ENCODE measurements at places on chromosomes 4 and X.
A peak's percentile ranks its signal among the peaks of the same experiment; 100 is the strongest.

DNA sequence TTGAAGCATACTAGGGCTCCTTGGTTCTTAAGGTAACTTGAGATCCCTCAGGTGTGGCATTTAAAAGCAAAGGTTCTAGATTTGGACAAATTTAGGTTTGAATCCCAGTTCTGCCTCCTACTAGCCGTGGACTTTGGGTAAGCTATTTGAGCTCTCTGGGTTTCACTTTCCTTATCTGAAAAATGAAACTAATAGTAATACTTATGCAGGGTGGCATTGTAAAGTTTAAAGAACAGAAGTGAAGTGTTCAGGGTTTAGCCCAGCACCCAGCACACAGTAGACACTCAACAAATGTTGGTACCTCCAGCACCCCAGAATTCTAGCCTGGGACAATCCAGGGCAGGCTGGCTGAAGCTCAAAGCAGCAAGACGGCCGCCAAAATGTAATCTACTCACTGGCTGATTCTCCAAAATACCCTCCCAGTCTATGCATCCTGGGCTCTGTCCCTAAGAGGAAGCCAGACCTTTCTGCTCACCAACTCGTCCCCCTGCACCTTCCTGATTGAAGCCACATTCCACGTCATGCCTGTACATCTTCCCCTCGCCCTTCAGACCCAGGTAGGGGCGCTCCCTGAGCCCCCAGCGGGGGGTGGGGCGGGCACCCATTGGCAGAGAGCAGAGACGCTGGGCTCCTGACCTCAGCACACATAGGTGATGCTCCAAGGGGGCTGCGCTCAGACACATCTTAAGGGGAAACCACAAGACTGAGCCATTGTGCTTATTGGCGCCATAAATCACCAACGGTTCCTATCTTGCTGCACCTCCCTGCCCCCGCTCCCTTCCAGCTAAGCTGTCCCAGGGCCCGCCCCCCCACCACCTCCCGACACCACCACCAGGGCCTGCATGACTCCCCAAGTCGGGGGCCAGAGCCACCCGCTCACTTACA lies 160.6 kb downstream of the BCOR start:
- no peak for DNase-seq

GRCh38 chrX:39491548-39492297 lies 606.0 kb downstream of the BCOR start:
- no peak for DNase-seq

GRCh38 chrX:109519001-109519400 lies 17.6 kb upstream of the NXT2 start:
- DNase-seq, result no peak

GRCh38 chr4:3108211-3108610 lies 33.7 kb downstream of the HTT start:
- DNase-seq, result no peak

GRCh38 chr4:75968084-75968483 lies 22.7 kb downstream of the SDAD1 start:
- DNase-seq, result no peak

- no peak for DNase-seq
Observed at GRCh38 chr4:7421356-7422150, 13.2 kb downstream of the PSAPL1 start.

- no peak for DNase-seq
Observed at GRCh38 chr4:40200875-40201801, 4.3 kb downstream of the RHOH start.

DNA sequence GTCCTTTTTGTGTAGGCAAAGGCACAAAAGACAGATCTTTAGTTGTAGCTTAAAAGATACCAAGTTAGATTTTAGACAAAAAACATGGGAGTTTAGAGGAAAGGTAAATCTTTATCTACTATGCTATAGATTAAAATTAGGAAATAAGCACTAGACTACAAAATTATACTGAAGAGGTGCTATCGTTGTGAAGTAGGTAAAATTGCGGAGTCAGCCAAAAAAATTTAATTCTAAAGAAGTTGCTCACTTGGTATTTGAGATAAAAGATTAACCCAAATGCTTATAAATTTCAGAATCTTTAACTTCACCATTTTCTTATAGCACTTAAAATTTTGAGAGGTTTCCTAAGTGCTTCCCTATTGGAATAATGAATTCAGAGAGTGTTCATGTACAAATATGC lies 604.1 kb downstream of the GRXCR1 start:
- no peak for DNase-seq

DNA sequence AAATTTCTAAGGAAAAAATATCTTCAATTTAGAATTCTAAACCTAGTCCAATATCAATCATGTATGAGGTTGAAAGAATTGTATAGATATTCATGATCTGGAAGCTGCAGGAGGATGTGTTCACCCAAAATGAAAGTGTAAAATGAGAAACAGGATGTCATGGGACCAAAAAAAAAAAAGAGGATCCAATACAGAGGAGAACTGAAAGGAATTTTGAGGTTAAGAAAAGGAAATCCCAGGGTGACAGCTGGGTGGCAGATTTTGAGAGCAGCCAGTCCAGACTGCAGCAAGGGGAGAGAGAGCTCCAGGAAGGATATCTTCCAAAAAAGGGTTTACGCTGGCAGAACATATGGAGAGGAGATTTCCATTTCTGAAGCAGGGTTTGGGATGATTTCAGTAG lies 38.9 kb downstream of the TLR10 start:
- DNase-seq, result no peak

DNA sequence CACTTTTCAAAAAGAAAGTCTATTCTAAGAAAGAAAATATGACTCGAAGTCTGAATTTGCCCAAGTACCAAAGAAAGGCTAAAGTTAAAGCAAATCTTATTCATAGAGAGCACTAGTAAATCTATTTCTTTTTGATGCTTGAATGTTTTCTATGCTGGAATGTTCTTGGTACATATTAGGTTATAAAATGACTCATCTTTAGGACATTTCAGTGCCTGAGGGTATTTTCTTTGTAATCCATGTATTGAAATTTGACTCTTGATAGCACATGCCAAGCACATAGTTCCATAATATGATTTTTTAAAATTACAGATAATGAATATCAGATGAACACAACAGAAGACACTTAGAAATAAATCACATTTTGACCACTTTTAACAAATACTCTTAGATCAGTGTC lies 232.8 kb downstream of the TRIML1 start:
- no peak for DNase-seq

- no peak for DNase-seq
Observed at GRCh38 chrX:123818243-123818642, 41.6 kb upstream of the XIAP start.

DNA sequence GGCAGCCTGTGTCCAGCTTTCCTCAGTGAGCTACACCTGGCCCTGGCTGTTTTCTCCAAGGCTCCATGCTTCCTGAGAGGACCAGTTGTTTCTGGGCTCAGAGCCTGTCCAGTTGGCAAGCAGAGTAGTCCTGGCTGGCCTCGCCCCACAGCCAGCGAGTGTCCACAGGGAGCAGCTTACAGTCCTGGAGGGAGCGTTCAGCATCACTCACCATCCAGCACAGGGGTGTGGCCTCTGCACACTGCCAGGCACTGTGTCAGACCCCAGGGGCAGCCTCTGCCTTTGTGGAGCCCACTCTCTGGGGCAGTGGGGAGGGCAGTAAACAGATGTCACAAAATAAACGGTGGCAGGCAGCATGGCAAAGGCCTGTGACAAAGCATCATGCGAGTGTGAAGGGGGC lies 23.9 kb downstream of the EVC start:
- DNase-seq, result no peak

DNA sequence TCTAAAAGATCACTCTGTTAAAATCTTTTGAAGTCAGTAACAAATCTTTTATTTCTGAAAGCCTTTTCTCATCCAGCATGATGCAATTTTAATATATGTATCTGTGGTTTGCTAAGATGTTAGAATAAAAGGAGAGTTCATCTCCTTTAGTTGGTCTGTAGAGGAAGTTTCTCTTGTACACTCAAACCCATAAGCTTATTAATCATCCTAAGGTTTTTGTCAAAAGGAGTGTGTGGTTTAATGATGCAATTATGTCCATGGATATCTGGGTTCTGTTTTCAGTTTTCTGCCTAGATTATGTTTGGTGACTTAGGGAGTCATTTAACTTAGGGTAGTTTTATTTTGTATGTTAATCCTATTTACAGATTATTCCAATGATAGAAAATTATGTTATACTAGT lies 52.1 kb upstream of the NDST4 start:
- DNase-seq, result no peak

DNA sequence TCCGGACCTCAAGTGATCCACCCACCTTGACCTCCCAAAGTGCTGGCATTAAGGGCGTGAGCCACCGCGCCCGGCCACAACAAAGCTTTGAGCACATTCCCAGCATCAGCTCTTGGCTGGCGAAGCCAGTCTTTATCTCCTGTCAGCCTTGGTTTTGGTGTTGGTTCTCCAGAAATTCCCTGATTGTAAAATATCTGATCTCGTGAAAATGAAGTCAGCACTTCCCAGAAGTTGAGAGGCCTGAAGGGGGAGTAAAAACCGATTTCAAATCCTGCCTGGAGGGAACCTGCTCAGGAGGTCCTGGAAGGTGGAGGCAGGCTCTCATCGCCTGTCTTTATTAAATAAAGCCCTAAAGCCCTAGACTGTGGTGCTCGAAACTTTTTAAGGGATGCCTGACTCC lies 33.6 kb downstream of the PTTG2 start:
- DNase-seq, result no peak

- peak; percentile 58 for DNase-seq
Observed at GRCh38 chr4:11455201-11455835, 26.6 kb upstream of the HS3ST1 start.

DNA sequence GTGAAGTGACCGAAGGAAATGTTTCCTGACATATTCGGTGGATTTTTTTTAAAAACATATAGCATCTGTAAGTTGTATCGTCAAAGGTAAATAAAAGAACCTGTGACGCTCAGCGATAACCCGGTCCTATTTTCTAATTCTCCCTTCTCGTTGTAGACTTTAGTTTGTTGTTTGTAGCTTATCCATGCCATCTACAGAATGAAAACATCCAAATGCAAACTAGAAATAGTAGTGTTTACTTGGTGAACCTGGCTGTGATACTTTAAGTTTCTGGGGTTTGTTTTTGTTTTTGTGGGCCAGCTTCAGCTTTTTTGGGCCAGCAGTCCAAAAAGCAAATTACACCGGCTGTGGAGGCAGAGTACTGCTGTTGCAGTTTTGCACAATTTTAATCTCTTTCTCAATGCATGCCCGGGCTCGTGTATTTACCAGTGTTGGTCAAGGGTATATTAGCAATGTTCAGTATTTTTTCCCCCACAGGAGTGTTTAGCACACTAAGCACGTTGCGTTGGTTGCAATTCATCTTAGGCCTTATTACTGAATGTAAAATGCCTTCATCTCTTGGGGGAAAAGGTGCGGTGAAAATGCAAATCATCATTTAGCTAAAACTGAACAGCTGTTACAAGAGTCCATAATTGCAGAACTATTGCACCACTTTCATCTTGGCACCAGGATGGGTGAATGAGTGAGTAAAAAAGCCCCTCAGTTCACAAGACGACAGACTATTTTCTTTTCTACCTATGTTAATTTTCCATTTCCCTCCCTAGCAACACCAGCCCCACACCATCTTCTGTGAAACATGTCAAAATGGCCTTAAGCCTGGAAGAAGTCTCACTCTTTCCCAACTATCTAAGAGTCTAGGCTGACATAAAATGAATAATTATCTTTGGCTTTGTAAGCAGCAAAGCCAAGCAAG lies 1.7 kb upstream of the CNOT6L start:
- peak; percentile 4 for DNase-seq

GRCh38 chr4:87050596-87050995 lies 115.8 kb downstream of the AFF1 start:
- no peak for DNase-seq

DNA sequence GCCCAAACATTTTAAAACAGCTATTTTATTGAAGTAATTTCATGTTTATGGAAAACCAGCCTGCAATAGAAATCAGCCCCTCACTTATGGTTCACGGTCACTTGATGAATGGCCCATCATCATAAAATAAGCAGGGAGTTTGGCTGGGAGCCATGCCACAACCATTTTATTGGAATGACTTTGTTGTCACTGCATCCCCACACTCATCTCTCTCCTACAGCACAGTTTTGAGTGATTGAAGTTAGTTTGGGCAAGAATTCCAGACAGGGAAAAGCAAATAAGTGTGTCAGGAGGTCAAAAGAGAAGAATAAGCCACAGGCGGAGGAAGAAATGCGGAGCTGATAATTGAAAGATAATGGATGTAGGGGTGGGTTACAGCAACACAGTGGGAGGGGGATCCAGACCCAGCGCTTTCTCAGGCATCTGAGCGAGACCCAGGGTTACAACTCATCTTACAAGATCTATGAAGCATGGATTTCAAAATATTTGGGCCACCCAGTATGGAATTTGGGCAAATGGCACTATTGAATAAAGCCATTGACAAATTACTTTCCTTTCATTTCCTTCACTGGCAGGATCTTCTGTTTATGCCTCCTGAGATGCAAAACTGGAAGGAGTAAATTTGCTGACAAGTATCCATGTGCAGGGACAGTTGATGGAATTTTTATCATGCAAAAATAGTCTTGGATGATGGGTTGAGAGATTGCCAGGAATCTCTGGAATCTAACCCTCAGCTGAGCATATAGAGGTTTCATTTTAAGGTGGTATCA lies 100.8 kb downstream of the SHROOM3 start:
- peak; percentile 36 for DNase-seq

GRCh38 chrX:48685416-48685815 lies 1.8 kb downstream of the WAS start:
- DNase-seq, result no peak

DNA sequence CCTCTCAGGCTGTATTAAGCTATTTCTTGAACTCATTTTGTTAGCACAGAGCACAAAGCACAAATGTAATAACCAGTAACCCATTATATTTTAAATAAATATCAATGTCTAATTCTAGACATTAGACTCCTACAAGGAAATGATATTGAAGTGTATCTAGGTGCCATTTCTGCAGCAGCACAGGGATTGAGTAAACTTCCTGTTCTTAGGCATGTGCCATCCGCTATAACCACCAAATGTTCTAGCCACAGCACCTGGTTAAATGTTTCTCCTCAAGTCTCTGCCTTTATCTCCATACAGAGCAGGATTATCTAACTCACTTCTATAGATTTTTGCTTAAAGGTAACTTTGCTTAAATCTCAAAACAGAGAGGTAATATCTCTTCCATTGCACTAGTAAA lies 51.4 kb downstream of the SGMS2 start:
- no peak for DNase-seq

- DNase-seq, result no peak
Observed at GRCh38 chrX:129744861-129745321, 6.1 kb downstream of the XPNPEP2 start.

- DNase-seq, result no peak
Observed at GRCh38 chr4:37095925-37096324, 148.6 kb upstream of the NWD2 start.

DNA sequence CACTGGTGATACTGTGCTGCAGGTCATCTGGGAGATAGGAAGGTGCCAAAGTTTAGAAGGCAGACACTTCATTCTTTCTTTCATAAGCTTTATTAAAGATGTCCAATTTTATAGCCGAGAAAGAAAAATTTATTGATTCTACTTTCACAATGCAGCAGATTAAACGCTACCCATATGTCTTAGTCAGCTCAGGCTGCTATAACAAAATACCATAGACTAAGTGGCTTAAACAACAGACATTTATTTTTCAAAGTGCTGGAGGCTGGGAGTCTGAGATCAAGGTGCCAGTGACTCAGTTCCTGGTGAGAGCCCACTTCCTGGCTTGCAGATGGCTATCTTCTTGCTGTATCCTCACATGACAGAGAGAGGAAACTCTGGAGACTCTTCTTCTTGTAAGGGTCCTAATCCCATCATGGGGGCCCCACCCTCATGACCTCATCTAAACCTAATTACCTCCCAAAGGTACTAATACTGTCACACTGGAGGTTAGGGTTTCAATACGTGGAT lies 33.4 kb upstream of the KLHL34 start:
- DNase-seq, result no peak

- no peak for DNase-seq
Observed at GRCh38 chr4:11313157-11313943, 115.3 kb downstream of the HS3ST1 start.

- DNase-seq, result no peak
Observed at GRCh38 chr4:166153548-166153947, 280.5 kb downstream of the TLL1 start.
